ENCODE measurements at places on chromosomes 1 and 21.

DNA sequence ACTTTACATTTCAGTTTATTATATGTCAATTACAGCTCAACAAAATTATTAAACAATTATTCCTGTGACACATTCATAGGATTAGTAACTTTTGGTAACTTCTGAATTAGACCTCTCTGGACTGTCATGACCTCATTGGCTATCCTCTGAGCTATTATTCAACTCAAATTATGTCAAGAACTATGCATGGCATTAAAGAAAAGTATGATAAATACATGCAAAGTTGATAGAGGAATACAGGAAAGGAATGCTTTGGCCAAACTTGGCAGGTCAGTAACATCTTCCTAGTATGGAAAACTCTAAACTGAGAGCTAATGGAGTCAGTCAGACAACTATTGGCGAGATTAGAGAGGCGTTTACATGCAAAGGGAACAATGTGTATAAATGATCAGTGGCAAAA is 158.4 kb downstream of the DUSP10 start:
- no peak for DNase-seq

- DNase-seq, result no peak
Observed at GRCh38 chr1:222104694-222105392, 363.0 kb upstream of the DUSP10 start.

- no peak for DNase-seq
Observed at GRCh38 chr1:41158966-41159365, 83.1 kb downstream of the SCMH1 start.

GRCh38 chr1:68103011-68103545 is 52.7 kb upstream of the DIRAS3 start:
- no peak for DNase-seq

DNA sequence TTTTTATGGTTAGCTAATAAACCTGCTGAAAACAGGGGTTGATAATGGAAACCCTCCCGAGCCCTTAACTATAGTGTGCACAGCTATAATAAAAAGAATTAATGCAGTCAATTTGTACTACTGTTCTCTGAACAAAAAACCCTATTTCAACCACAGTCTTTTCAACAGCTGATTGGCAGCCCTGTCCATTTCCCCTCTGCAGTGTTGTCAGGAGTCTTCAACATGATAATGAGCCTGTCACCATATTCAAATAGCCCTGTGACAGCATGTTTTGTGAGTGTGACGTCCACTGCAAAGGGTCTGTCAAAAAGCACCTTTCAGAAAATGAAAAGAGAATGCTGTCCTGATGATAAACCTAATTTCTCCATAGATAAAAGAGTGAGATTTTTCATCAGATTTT is 92.7 kb downstream of the ESRRG start:
- no peak for DNase-seq

GRCh38 chr1:214295934-214296333 is 15.0 kb downstream of the SMYD2 start:
- no peak for DNase-seq

GRCh38 chr21:14418920-14419319 is 36.0 kb upstream of the HSPA13 start:
- DNase-seq, result no peak

DNA sequence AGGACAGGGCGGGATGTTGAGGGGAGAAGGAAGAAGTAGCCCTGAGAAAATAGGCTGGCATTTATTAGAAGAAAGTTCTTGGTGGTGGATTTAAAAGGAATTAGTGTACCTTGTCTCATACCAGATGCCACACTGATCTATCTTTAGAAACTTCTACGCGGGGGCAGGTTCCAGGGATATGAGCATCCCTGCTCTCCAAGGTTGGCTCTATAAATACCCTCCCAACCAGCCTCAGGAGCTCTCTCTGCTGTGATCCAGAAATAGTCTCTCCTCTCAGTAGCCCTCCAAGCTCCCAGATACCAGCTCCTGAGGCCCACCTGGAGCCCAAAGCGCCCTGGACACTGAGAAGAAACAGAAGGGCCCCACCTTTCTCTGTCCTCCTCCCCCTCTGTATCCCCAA is 128.3 kb upstream of the TNR start:
- DNase-seq, result no peak

- DNase-seq, result peak; percentile 51
Observed at GRCh38 chr1:95451054-95451453, 217.0 kb downstream of the RWDD3 start.

GRCh38 chr1:231940116-231940515 is 313.5 kb downstream of the DISC1 start:
- no peak for DNase-seq

DNA sequence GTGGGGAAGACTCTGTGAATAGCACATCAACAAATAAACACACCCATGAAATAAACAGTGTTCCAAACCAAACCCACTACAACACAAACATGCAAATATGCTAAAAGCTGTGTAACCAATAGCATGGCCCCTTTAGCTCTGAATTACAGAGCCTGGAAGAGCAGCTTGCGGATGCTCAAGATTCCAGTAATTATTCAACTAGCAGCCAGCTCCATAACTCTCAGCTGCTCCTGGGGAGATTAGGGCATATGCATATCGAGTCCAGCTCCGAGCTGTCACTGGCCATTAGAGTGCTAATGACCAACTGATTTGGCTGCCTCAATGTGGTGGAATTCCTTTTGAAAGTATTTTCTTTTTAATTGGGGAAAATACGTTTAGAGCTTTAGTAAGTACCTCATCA is 207.1 kb downstream of the HHAT start:
- no peak for DNase-seq

DNA sequence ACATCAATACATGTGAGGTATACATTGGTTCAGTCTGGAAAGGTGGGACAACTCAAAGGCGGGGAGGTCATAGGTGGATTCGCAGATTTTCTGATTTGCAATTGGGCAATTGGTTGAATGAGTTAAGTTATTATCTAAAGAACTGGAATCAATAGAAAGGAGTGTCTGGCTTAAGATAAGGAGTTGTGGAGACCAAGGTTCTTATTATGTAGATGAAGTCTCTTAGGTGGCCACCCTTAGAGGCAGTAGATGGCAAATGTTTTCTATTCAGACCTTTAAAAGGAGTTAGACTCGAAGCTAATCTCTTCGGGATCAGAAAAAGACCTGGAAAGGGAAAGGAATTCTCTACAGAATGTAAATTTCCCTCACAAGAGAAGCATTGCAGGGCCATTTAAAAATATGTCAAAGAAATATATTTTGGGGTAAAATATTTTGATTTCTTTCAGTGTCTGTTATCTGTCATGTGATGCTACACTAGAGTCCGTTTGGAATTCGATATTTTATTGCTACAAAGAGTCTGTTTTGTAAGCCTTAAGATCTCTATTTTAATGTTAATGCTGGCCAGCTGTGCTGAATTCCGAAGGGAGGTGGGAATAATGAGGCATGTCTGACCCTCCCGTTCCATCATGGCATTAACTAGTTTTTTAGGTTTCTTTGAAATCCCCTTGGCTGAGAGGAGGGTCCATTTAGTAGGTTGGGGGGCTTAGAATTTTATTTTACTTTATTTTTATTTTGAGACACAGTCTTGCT is 265.1 kb downstream of the PTPRU start:
- DNase-seq, result no peak

GRCh38 chr1:232249339-232249738 is 380.6 kb downstream of the SIPA1L2 start:
- DNase-seq, result peak; percentile 20

DNA sequence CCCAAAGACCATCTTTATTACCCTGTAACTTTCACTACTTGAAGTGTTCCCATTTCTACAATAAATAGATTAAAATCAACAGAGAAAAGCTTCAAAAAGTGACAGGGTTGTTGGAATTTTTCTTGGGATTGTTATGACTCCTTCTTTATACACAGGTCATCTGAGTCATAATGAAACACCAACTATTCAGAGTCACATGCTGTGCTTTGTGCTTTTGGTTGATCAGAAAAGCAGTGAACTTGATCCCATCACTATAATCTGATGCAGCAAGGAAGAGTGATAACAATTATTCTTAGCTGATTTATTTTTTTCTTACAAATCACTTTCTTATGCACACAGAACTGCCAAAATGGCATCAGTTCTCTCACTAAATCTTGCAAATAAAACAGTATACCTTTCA is 422.9 kb downstream of the PTBP2 start:
- DNase-seq, result no peak

GRCh38 chr1:41564741-41565475 is 80.4 kb upstream of the EDN2 start:
- no peak for DNase-seq

- DNase-seq, result peak; percentile 45
Observed at GRCh38 chr1:60596791-60597750, 485.3 kb upstream of the NFIA start.

GRCh38 chr1:230705289-230706019 is 8.5 kb downstream of the AGT start:
- DNase-seq, result no peak

- no peak for DNase-seq
Observed at GRCh38 chr1:160807247-160807646, 11.3 kb downstream of the LY9 start.

- DNase-seq, result no peak
Observed at GRCh38 chr1:3718764-3719163, 33.5 kb upstream of the CCDC27 start.

DNA sequence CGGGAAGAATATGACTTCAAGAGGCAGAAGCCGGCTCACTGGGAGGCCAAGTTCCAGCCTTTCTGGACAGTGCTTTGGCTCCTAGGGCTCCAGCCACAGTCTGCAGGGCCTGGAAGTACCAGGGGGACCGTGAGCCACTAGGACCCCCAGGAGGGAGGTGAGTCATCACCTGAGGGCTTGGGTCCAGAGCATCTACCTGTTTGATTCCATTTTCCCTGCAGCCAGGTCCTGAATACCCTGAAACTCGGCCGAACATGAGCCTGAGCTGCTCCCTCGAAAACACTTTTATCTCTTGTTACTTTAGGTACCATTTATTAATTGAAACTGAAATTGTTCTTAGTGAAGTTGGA is 164.1 kb downstream of the RYR2 start:
- no peak for DNase-seq

- peak; percentile 80 for DNase-seq
Observed at GRCh38 chr1:202315576-202316168, 26.1 kb downstream of the UBE2T start.

DNA sequence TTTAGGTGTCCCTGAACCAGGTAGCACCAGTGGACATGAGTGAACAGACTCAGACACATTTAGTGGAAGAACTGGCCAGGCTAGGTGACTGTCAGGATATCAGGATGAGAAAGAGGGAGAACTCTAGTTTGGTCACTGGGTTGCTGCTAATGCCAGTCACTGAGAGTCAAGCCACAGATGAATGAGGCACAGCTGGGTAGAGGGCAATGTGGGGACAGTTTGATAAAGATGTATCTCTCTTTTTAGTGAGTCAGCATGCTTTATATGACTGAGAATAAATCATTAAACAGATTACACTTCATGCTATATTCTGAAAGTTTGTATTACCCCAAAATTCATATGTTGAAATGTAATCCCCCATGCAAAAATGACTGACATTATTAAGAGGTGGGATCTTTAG is 87.1 kb downstream of the SELENOF start:
- no peak for DNase-seq

- DNase-seq, result no peak
Observed at GRCh38 chr1:197735461-197735860, 39.8 kb downstream of the DENND1B start.

DNA sequence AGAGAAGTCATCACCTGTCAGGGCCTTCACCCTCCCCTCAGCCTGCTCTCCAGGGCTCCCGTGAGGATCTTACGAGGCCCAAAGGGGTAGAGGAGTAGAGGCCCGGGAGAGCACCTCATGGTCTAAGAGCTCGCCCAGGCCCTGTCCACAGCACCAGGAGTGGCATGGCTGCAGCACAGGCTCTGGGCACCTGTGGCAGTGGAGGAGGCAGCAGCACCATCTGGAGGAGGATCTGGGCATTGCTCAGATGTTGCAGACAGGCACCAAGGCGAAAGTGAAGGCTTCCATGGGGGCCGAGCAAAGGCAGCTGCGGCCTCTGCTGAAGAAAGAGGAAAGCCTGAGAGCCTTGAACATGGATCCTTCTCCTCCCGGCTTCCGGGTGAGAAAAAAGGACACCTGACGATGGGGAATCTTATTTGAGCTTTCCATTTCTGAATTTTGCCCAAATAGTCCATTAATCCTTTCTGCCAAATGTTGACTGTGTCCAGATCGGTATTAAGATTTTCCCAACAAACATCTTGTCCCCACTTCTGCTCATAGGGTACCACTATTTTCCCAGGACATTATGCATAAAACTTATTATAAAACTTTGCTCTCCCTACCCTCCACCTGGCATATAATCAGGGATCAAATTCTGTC is 604.7 kb downstream of the PTPRC start:
- DNase-seq, result peak; percentile 93

DNA sequence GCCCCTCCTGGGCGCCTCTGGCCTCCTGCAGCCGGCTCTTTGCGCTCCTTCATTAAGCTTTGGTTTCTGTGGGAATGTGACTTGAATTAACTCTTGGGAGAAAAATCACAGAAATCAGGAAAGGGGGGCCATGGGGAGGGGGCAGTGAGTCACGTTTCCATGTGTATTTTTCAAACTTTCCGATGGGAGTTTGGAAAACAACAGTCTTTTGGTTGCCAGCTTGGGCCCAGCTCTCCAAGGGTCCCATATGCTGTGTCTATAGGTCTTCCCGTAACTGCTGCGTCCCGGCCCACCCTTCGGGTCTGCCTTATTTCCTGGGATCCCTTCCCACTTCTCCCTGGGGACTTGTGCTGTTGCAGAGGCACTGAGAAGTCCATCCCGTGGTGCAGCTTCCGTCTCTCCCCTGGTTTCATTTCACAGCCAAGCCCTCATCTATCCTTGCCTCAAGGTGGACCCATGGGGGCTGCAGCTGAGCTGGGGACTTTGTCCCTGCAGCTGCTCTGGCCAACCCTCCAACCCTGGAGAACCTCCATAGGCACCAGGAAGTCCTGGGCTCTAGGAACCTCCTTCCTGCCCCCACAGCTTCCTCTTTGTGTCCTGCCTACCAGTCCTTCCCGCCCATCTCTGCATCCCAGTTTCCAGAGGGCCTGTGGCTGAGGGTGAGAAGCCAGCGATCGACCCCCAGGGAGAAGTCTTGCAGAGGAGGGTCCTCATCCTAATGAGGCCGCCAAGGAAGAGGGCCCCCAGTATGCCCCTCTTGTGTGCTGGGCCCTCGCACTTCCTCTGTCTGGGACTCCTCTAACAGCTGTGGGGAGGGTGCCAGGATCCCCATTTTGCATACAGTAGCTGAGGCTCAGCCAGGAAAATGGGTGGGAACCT is 11.6 kb upstream of the LMNA start:
- DNase-seq, result no peak

- DNase-seq, result no peak
Observed at GRCh38 chr1:109884242-109884891, 26.3 kb upstream of the CSF1 start.

- peak; percentile 98 for DNase-seq
Observed at GRCh38 chr1:206575165-206575893, 36.9 kb downstream of the EIF2D start.
